GM19239 (cell line): ENCODE measurements at places on chromosomes 3 and 15.

- DNase-seq: no peak
These were observed 772.4 kb upstream of the NR2F2 start for GRCh38 chr15:95558131-95558530.

DNA sequence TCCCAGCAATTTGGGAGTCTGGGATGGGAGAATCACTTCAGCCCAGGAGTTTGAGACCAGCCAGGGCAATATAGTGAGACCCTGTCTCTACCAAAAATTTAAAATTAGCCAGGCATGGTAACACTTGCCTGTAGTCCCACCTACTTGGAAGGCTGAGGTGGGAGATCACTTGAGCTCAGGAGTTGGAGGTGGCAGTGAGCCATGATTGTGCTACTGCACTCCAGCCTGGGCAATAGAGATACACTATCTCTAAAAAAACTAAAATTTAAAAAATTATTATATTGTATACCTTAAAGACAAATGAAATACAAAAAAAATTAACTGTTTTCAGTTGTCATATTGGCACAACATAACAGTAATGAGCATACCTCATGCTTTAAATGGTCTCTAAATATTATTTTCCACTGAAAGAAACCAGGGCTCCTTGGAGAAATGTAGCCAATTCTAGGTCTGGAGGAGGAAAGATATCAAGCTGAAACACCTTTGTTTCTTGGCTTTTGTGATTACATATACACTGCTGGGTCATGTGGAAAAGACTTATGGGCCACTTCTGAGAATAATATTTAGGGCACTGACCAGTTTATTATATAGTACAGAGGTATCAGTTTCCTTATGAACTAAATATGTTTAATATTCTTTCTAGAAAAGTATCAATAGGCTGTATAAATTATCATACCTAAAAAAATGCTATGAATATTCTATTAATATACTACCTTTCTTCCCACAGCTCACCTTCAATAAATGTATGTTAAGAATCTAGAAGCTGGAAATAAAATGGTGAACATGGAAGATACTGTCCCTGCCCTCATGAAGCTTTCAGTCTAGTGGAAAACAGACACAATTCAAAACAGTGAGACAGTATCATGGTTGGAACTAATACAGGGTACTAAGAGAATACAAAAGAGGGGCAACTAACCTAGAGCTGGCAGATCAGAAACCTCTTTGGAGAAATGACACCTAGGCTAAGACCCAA lies 119.5 kb downstream of the TMCC1 start:
- DNase-seq: no peak

DNA sequence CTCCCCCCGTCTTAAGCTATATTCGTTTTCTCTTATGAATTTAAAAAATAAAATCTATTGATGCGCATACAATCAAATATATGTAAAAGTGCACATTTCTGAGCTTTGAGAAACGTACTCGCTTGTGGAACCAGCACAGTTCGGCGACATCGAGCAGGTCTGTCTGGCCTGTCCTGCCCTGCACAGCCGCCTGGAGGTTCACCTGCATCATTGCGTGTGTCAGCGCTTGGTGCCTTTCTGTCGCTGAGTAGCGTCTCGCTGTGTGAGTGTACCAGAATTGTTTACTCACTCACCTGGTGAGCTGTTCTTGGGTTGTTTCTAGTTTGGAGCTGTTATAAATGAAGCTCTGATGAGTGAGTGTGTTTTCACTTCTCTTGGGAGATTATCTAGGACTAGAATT lies 104.0 kb downstream of the VGLL4 start:
- DNase-seq: no peak

DNA sequence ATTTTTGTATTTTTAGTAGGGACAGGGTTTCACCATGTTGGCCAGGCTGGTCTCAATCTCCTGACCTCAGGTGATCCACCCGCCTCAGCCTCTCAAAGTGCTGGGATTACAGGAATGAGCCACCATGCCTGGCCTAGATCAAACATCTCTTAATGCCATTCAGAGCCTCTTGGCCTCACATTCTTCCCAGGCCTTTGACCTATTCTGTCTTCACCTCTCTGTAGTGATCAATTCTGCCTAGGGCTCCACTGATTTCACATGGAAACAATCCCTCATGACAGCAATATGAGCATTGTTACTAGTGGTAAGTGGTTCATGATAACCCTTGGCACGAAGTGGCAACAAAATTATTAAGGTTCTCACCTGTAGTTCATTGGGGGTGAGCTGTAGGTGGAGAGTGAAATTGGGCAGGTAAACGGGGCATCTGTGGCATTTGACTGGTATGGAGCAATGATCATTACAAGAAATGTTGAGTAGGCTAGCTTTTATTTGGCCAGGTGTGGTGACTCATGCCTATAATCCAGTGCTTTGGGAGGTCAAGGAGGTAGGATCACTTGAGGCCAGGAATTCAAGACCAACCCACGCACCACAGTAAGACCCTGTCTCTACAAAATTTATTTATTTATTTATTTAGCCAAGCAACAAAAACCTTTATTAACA lies 4.8 kb upstream of the ARPIN start:
- no peak for DNase-seq

DNA sequence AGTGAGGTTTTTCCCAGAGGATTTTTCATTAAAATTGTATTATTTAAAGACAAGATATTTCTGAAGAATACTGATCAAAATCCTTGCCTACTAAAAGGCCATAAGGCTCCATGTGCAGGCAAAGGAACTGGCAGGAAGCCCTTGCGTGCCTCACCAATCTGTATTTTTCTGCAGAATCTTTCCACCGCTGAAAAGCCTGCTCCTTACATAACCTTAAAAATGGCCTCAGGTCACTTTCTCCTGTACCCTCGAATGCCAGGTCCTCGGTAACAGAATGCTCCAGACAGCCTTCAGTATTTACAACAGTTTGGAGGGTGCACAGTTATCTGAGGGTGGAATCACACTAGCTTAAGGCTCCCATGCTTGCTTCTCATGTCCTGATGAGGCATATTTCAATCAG lies 3.2 kb downstream of the MORC1 start:
- DNase-seq: no peak

- DNase-seq: no peak
These were observed 15.0 kb upstream of the C15orf61 start for GRCh38 chr15:67505675-67506572.

DNA sequence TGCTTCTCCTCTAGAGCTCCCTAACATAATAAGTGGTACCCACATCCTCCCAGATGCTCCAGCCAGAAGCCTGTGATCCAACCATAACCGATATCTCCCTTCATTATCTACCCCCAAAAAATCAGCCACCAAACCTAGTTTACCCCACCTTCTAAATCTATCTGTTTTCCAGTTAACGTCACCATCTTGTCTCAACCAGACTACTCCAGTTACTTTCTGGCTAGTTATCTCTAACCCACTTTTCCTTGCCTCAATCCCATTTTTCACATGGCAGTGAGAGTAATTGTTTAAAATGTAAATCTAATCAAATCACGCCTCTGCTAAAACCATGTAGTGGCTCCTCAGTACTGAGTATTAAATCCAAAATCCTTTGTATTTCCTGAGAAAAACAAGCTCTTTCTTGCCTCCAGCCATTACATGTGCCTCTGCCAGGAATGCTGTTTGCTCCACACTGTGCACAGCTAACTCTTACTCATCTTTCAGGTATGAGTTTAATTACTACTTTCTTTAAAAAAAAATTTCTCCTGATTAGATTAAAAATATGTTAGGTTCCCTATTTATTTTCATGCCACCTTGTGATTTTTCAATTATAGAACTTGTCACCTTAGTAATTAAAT lies 15.4 kb downstream of the CCDC54 start:
- DNase-seq: no peak

DNA sequence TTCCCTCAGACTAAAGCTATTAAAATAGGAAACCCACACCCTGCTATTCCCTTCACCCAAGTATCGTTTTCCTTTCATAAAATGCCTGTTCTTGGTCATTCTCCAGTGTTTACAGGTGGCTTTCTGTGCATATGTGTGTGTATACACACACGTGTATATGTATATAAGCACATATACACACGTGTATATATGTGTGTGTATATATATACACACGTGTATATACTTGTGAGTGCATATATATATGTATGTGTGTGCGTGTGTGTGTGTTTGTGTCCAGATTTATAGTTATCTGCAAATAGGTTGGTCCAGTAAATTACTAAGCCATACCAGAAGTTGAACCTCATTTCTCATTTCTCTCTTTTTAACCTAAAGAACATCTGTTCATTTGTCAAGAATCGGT lies 15.7 kb upstream of the TEX9 start:
- no peak for DNase-seq

DNA sequence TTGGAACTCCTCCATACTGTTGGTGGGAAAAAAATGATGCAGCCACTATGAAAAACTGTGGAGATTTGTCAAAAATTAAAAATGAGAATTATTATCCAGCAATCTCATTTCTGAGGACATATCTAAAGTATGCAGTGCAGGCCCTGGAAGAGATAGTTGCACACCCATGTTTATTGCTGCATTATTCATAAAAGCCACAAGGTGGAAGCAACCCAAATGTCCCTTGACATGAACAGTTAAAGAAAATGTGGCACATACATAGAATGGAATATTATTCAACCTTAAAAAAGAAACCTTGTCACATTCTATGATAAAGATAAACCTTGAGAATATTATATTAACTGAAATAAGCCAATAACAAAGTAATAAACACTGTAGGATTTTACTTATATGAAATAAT lies 80.9 kb upstream of the ARHGEF26 start:
- DNase-seq: no peak

DNA sequence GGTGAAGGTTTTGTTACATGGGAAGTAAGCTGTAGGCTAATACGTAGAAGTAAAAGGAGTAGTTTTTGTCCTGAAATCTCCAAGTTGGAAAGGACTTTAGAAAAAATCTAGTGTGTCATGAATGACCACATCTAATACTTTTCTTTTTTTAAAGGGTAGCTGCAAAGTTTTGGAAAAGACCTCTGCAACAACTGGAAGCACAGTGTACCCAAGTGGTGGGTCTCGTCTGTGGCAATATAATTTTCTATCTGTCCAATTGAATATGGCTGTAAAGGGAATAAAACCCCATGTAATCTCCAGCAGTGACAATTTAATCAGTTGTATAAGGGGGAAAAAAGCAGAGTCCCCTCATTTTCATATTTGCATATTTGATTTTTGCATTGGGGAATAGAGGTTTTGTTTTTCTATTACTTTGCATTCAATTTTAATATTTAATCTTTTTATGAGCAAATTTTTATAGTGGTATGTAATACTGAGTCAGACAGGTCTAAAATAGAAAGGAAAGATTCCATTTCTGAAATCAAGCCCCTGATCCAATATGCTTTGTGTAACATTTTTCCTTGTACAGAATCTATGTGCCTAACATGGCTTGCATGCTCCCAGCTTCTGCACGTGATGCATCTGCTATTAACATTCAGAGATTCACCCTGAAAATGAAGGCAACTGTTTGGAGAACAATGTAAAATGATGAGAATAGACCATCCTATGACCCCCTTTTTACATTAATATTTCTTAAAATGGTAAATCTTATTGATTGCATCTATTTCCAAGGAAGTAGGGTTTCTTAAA lies 531.4 kb downstream of the ZIC1 start:
- no peak for DNase-seq

- DNase-seq: no peak
These were observed 19.0 kb downstream of the ARNT2 start for GRCh38 chr15:80423215-80423614.

DNA sequence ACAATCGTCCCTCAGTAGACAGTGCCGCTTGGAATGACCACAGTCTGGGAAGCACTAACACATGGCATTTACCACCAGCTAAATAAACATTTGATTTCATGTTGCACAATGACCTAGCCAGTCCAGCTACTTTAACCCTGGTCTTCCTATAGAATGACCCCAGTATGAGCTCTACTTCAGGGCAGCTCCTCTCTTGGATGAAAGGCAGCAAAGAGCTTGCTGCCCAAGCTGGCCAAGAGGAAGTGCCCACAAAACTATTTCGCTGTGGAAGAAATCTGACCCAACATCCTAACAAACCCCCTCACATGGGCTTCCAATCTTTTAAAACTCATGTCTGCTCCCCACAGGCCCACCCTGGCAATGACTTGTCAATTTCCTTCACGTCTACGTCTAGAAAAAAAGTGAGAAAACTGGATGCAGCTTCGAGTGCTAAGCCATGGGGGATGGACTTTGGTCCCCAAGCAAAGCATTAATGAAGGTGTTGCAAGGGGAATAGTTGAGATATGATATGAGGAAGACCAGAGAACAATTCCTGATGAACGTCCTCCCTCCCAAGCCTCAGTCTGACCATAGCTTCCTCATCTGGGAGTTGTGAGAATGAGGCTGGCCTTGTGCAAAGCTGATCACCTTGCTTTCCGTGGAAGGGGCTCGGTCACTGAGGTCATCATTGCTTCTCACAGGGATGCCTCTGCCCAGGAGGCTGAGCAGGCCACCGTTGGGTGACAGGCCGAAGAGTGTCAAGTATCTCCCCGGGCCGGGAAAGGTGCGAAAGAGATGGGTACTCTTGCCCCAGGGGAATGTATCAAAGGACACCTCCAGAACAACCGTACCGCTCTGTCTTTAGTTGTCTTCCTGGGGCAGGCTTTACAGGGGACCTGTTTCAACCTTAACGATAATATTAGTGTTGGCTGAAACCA lies 964 bp downstream of the SLC25A20 start:
- no peak for DNase-seq

DNA sequence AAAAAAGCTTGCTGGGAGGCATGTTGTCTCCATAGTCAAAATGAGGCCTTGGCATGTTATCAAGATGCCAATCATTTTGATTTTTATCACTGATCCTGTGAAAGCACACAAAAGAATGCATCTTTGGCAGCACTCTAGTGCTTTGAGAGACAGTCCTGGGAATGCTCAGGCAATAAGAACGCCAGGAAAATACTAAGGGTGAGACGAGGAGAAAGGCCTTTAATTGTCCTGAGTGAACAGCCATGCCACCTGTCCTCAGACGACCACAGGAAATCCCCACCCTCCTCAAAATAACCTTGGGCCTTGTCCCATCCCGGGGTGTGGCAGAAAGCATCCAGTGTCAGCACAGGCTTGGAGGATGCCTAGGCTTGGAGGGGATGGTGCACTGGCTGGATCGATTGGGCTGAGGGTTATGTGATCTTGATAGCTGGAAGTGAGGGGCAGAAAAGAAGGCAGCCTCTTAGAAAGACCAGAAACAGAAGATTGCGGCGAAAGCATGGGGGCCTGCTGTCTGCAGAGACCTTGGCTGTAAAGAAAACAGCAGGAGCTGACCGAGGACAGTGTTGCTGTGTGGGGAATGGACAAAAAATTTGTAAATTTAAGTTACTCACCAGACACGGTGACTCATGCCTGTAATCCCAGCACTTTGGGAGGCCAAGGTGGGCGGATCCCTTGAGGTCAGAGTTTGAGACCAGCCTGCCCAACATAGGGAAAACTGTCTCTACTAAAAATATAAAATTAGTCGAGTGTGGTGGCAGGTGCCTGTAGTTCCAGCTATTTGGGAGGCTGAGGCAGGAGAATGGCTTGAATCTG lies 7.3 kb downstream of the TMEM158 start:
- no peak for DNase-seq

DNA sequence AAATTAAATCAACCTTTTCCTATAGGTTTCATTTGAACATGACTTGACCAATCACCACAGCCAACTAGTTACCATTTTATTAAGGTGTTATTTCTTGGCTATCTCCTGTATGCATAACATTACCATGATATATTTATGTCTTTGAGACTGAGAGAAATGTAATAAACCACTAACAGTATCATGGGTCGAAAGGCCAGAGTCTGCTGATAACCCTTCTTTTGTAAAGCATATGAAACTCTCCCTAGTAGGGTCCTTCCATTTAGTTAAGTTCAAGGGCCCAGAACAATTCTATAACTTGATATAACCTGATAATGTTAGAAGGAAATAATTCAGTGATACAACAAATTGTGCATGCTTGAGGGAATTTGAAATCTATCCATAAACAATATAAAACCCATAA lies 14.3 kb upstream of the DPH6 start:
- no peak for DNase-seq

- DNase-seq: no peak
These were observed 142.9 kb upstream of the BFSP2 start for GRCh38 chr3:133256787-133257483.
